ENCODE measurements at places on chromosomes 6 and 20. TPM values are rescaled to one million over a fixed set of nuclear protein-coding genes. Genes with fewer than 3 reads are reported as not detected.

DNA sequence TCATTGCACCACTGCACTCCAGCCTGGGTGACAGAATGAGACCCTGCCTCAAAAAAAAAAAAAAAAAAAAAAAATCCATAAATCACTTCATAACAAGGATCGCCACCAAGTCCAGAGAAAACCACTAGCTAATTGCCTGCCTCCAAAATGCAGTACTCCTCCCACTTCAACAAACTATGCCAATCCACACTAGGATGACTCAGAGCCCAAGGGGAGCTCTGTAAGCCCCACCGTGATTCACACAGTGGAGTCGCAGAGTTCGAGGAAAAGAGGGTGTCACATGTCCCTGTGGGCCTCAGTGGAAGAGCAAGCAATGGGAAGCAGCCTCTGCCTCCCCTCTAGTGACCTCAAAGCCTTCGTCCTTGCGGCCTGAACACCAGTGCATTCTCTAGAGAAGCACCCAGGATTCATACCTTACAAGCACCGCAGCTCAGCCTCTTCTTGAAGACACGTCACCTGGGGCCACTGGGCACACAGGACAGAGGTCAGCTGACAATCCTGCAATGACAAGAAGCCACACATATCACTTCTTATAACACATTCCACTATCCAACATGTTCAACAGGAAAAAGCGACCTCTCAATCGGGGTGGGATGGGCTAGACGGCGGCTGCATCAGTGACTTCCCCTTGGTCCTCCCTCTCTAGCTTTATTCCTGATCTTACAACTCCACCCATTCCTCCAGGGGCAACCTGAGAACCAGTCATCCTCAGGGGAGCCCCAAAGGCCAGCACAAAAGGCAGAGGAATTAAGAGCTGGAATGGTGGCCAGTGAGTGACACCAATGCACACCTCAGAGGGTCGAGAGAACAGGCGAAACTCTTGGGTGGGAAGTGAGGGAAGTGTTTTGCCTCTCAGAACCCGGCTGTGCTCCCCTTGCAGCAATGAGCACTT, 8.9 kb downstream of the SNHG17 start:
- H3K27ac ChIP-seq = no peak overlapping the region
- no peaks in the 10 kb centered on the region for H3K27me3 ChIP-seq
- H3K36me3 ChIP-seq = peaks cover 53% of the 10 kb centered on the region
- peaks cover 4% of the 10 kb centered on the region for H3K4me1 ChIP-seq

- H3K4me1 ChIP-seq = no peaks in the 10 kb centered on the region
- no peaks in the 10 kb centered on the region for H3K27me3 ChIP-seq
- DNase-seq = no peak
- no peaks in the 10 kb centered on the region for H3K36me3 ChIP-seq
- H3K27ac ChIP-seq = no peak overlapping the region
Observed at GRCh38 chr6:63589952-63590411, 17.7 kb downstream of the LOC128125822 start.

DNA sequence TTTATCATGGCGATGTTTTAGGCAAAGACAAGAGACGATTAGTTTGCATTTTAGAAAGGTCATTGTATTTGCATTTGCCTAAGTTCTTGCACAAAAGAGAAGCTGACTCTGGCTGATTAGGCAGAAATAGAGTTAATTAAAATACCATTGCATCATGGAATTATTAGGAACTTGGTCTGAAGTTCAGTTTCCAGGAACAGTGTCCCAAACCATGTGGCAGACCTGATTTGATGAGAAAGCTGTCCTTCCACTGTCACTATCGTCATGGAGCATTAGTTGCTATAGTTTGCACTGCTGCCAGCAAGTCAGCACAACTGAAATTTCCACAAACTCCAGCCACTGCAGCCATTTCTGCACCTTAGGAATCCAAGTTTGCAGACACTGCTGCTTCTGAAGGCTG, 24.3 kb upstream of the MCUR1 start:
- H3K27me3 ChIP-seq = no peaks in the 10 kb centered on the region
- H3K4me3 ChIP-seq = no peak overlapping the region
- H3K36me3 ChIP-seq = no peaks in the 10 kb centered on the region
- no peak overlapping the region for H3K27ac ChIP-seq
- H3K4me1 ChIP-seq = peaks cover 9% of the 10 kb centered on the region

DNA sequence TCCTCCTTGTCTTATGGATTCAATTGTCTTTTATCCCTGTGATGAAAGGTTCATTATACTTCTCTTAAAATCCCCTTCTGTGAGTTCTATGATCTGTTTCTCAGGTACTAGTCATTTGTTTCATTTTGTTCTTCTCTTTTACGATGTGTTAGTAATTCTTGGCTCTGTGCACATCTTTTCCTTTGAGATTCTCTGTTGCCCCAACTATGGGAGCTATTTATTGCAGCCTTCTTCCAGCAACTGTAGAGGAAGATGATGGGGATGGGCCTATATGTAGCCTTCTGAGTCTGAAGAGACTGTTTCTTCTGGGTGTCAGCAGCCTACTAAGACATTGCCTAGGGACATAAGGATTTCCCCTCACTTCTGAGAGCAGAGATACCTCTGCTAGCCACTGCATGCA, 50.4 kb upstream of the TRERF1 start:
- no peak overlapping the region for H3K27ac ChIP-seq
- no peak for DNase-seq
- H3K4me3 ChIP-seq = no peak overlapping the region
- no peaks in the 10 kb centered on the region for H3K4me1 ChIP-seq

DNA sequence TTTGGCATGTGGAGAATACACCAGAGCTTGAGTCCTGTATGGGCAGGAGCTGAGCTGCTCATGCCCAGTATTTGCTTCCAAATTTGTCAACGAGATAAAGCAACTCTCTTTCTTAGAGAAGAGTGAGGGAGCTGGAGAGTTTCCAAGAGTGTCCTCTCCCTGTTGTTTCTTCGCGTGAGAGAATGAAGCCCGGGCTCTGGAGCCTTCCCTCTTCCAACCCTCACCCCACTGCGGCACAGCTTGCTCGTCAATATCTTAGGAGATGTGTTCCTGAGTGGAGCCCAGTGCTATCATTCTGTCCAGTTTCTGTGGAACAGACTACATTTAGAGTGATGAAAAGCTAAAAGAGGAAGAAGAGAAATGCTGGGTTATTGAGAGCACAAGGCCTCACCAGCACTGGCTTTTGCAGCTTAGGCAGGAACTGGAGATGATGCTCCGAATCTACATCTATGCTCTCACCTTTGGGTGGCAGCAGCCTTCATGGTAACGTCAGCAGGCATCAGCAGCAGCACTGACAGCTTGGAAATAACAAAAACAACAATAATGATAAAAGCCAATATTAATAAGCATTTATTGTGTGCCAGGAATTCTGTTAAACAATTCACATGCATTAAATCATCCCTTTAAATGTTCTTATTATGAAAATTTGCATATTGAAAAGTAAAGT, 66.5 kb upstream of the TFB1M start:
- H3K27me3 ChIP-seq = no peaks in the 10 kb centered on the region
- H3K4me3 ChIP-seq = no peak overlapping the region
- H3K27ac ChIP-seq = no peak overlapping the region
- no peaks in the 10 kb centered on the region for H3K4me1 ChIP-seq

DNA sequence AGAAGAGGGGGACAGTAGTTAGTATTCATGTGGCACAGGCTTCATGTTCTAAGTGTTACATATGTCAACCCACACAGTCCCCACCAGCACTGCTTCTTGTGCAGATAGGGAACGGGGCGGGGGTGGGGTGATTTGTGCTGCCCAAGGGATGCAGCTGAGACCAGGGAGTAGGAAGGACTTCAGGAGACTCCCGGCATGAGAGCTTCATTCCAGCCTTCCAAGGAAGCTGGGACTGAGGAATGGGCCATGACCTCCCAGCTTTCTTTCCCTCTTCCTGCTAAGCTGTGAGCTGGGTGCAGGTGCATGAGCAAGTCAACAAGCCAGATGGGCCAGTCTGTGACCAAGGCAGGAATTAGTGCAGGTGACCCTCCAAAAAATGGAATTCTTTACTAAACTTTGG, 9.2 kb downstream of the BEND3 start:
- H3K36me3 ChIP-seq = peaks cover 2% of the 10 kb centered on the region
- H3K27me3 ChIP-seq = no peaks in the 10 kb centered on the region
- no peak overlapping the region for H3K27ac ChIP-seq
- peaks cover 8% of the 10 kb centered on the region for H3K4me1 ChIP-seq

SRMS gene
- total RNA-seq = not detected

- H3K27ac ChIP-seq = peak overlapping the region; percentile 39
- H3K27me3 ChIP-seq = no peaks in the 10 kb centered on the region
- peak overlapping the region; percentile 72 for H3K4me3 ChIP-seq
- peaks cover 13% of the 10 kb centered on the region for H3K4me1 ChIP-seq
Observed at GRCh38 chr20:50172347-50173013, 18.1 kb upstream of the CEBPB start.

GRCh38 chr6:110951986-110952794, 6.3 kb upstream of the GTF3C6 start:
- no peaks in the 10 kb centered on the region for H3K27me3 ChIP-seq
- H3K4me1 ChIP-seq = peaks cover 9% of the 10 kb centered on the region
- no peak overlapping the region for H3K27ac ChIP-seq
- no peaks in the 10 kb centered on the region for H3K36me3 ChIP-seq
- no peak overlapping the region for H3K4me3 ChIP-seq

DNA sequence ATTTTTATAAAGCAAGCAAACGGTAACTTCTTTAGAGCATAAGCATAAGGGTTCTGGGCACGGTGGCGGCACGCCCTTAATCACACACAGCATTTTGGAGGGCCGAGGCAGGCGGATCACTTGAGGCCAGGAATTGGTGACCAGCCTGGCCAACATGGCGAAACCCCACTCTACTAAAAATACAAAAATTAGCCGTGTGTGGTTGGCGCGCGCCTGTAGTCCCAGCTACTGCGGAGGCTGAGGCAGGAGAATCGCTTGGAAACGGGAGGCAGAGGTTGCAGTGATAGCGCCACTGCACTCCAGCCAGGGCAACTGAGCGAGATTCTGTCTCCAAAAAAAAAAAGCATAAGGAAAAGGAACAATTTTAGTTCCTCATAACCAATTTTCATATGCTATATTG, 2.6 kb downstream of the SENP6 start:
- H3K27me3 ChIP-seq = no peaks in the 10 kb centered on the region
- DNase-seq = no peak
- H3K36me3 ChIP-seq = peaks cover 12% of the 10 kb centered on the region
- peaks cover 52% of the 10 kb centered on the region for H3K4me1 ChIP-seq
- H3K27ac ChIP-seq = peak overlapping the region; percentile 100

MACROD2 gene
- 10.0 TPM for total RNA-seq

GRCh38 chr20:63942969-63943807, 13.0 kb downstream of the UCKL1 start:
- no peak overlapping the region for H3K4me3 ChIP-seq
- DNase-seq = no peak
- H3K4me1 ChIP-seq = peaks cover 2% of the 10 kb centered on the region
- H3K27ac ChIP-seq = no peak overlapping the region
- H3K36me3 ChIP-seq = peaks cover 6% of the 10 kb centered on the region
- no peaks in the 10 kb centered on the region for H3K27me3 ChIP-seq

SAPCD1 gene
- 11.6 TPM for total RNA-seq

NTSR1 gene
- total RNA-seq = 0.71 TPM

EFCAB8 gene
- total RNA-seq = 0.51 TPM

XKR7 gene
- 0.29 TPM for total RNA-seq

AIF1 gene
- total RNA-seq = 5.1 TPM

FHL5 gene
- 4.5 TPM for total RNA-seq

DNA sequence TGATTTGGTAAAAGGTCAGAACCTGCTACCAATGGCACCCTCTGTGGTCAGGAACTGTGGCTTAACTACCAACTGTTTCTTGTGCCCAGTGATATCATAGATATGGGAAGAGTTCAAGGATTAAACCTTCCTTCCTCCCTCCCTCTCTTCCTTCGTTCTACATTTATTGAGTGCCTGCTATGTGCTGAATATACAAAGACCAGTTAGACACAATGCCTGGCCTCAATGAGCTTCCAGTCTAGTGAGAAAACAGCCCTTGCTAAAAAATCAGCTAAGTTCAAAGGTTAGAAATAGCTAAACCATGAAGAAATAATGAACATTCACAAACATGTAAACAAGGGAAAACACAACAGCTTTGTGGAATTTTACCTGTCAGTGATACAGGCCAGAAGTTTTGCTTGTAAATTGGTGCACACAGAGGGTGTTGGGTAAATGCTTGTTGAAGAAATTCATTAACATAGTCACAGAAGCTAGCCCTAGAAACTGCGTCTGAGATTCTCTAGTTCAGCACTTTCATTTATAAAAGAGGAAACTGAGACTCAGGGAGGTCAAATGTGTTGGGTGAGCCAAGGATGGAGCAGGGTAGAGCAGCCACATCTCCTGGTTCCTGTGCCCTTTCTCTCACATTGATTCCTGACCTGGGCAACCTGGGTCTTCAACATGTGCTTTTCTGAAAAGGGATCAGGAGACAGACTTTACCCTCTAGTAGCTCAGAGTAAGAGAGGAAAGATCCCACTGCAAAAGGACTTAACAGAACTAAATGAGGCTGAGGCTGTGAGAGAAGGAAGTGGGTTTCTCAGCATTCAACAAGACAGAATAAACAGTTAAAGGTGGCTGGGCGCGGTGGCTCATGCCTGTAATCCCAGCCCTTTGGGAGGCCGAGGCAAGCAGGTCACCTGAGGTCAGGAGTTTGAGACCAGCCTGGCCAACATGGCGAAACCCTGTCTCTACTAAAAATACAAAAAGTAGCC, 14.4 kb upstream of the FOXO3 start:
- DNase-seq = no peak
- no peaks in the 10 kb centered on the region for H3K36me3 ChIP-seq
- H3K4me3 ChIP-seq = no peak overlapping the region
- H3K27ac ChIP-seq = no peak overlapping the region
- peaks cover 2% of the 10 kb centered on the region for H3K4me1 ChIP-seq

GRCh38 chr6:11288065-11288464, 55.6 kb upstream of the NEDD9 start:
- no peak overlapping the region for H3K27ac ChIP-seq
- H3K4me3 ChIP-seq = no peak overlapping the region
- H3K4me1 ChIP-seq = peaks cover 9% of the 10 kb centered on the region
- H3K36me3 ChIP-seq = peaks cover 2% of the 10 kb centered on the region
- H3K27me3 ChIP-seq = no peaks in the 10 kb centered on the region

DNA sequence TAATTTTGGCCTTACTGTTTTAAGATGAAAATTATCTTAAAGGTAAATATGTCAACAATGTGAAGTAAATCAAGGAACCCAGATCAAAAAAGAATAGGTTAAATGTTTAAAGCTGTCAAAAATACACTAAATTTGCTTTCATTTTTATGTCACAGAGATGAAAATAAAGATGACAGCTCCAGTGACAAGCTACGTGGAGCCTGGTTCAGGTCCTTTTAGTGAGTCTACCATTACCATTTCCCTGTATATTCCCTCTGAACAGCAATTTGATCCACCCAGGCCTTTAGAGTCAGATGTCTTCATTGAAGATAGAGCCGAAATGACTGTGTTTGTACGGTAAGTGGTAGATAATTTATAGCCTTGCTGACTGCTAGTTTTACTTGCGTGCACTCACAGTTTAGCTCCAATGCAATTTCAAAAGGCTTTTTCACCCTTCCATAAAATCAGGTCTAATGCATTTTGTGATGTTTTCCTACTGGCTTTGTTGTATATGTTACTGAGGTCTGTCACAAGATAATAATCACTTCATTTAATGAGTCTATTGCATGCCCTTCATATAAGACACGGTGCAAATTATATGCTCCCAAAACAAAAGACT, 1.9 kb downstream of the HEBP2 start:
- H3K4me1 ChIP-seq = peaks cover 17% of the 10 kb centered on the region
- peak overlapping the region; percentile 89 for H3K4me3 ChIP-seq
- peak overlapping the region; percentile 51 for H3K27ac ChIP-seq
- DNase-seq = no peak
- H3K27me3 ChIP-seq = no peaks in the 10 kb centered on the region
- H3K36me3 ChIP-seq = peaks cover 38% of the 10 kb centered on the region

PTPRT gene
- total RNA-seq = 0.80 TPM
